Tibial nerve (tissue), 4 donors: ENCODE measurements at places on chromosomes 11 and 22.

- no peak for DNase-seq
Measured at GRCh38 chr22:23268139-23268712, 87.9 kb downstream of the BCR start.

DNA sequence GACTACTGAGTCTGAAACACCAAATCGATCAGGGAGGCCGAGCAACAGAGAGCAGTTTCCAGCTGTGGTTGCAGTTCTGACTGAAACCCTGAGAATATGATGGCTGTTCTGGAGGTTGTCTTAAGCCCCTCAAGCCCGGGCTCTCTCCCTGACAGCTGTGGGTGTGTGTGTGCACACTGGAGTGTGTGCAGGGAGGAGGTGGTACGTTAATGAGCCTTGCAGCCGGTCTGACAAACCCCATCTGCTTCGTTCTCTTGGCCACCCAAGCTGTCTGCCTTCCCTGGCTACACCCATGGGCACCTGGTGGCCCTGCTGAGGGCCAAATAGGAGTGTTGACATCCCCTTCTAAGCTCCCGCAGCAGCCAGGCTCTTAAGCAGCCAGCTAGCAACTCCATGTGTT lies 189.8 kb downstream of the KIRREL3 start:
- DNase-seq, result no peak

- no peak for DNase-seq
Measured at GRCh38 chr11:62513626-62514025, 33.0 kb downstream of the AHNAK start.

DNA sequence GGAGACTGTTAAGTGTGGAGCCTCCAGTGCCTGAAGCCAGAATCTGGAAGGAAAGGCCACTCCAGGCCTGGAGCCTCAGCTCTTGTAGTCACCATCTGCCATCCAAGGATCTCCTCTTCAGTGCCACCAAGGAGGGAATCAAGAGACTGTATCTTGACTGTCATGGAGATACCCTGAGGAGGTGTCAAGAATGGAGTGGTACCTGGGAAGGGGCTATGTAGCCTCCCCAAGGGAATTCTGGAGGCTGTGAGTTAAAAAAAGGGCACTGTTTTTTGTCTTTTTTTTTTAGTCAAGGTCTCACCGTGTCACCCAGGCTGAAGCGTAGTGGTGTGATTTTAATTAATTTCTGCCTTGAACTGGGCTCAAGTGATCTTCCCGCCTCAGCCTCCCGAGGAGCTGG lies 3.2 kb upstream of the C22orf15 start:
- no peak for DNase-seq

DNA sequence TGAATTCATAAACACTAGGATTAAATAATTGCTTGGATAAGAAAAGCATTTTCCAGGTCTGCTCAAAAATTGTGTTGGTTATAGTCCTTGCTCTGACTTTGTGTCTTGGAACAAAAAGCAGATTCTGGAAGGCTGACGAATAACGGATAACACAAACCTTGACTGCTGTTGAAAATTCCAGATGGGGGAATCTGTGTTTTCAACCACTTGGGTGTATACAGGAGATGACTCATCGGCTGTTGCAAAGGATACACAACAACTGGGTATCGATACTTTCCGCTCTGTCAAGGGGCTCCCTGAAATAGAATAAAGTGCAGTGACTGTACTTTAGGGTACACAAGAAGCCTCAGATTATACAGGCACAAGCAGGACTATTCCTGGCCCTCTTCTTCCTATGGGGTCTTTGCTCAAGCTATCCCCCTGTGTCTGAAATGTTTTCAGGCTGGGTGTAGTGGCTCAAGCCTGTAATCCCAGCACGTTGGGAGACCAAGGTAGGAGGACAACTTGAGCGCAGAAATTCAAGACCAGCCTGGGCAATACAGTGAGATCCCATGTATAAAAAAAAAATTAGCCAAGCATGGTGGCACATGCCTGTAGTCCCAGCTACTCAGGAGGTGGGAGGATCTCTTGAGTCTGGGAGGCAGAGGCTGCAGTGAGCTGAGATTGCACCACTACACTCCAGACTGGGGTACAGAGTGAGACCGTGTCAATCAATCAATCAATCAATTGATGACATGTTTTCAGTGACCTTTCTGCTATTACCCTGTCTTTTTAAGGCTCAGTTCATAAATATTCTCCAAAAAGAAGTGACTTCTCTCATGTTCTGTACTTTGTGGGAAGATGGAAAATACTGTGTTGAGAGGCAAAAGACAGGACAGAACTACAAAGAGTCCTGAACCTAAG lies 48.6 kb upstream of the UCP3 start:
- no peak for DNase-seq
